Right cardiac atrium (tissue), 5 donors: ENCODE measurements at places on chromosomes 1 and 21. TPM values are rescaled to one million over a fixed set of nuclear protein-coding genes. Genes with fewer than 3 reads are reported as not detected.

GRCh38 chr1:157369808-157370521, 182.3 kb downstream of the FCRL5 start:
- DNase-seq = no peak

GRCh38 chr1:180888870-180889269, 23.8 kb upstream of the KIAA1614 start:
- DNase-seq = no peak

- DNase-seq = no peak
These were observed 15.1 kb upstream of the TAS1R2 start for GRCh38 chr1:18874600-18874999.

DNA sequence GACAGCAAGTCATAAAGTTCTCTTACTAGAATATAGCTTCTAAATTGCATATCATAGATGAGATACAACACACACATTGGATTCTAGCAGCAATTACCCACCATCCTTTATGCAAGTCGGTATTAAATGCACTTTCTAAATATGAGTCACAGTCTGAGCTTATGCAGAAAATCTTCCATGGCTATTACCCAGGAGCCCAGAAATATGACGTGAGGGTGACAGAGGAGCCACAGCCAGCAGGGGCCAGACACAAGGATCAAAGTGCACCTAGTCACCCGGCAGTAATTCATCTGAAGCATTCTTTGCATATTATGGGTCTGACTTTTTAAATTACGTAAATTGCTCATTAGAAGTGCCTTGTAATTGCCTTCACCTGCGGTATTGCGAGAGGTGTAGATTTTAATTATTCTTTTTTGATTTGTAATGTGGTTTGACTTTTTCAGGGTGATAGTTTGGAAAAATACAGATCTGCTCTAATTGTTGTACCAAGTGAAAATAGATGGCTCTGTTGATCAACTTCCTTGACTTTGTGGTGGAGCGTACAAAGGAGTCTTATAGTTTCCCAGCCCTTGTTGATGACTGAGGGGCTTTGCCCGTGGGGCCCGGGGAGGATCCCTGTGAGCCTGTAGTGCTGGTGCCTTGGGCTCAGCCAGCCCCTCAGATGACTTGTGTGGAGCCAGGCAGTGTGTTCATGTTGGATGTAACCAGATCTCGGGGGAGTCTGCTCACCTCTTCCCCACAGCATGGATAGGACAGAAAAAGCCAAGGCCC, 470.0 kb upstream of the VAMP3 start:
- no peak for DNase-seq

- DNase-seq = no peak
These were observed 40.6 kb upstream of the ATP1A1 start for GRCh38 chr1:116332451-116332850.

- DNase-seq = peak; percentile 66
These were observed 45.2 kb downstream of the RPS6KA1 start for GRCh38 chr1:26574719-26575251.

- no peak for DNase-seq
These were observed 64.7 kb upstream of the MACF1 start for GRCh38 chr1:39139723-39140360.

DNA sequence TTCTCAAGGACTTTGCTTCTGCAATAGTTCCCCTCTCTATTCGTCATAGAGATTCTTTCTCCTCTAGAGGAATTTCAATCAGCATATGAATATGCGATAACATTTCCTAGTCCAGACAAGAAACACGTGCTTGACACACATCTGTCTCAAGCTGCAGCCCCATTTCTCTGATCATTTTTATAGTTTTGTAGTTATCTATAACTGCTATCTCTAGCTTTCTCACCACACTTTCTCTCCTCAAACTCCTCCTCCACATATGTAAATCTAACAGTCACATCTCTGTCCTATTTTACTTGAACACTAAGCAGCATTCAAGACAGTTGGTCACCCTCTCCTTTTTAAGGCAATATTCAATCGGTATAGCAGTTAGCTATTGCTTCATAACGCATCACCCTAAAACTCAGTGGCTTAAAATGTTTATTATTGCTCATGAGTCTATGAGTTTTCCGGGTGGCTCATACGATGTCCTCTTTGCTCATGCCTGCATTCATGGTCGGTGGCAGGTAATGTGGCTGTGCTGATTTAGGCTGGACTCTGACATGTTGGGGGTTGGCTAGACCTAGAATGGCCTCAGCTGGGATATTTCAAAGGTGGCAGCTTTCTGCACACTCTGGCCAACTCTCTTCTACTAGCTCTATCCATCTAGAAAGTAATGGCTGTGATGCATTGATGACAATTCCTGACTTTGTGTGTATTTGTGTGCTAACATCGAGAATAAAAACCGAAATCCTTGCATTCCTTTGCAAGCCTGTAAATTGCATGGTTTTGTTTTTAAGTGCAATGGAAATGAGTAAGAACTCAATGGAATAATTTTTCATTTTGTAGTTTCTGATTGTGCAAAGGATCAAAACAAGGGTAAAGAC, 20.6 kb downstream of the ATP6V1G3 start:
- DNase-seq = no peak

DNA sequence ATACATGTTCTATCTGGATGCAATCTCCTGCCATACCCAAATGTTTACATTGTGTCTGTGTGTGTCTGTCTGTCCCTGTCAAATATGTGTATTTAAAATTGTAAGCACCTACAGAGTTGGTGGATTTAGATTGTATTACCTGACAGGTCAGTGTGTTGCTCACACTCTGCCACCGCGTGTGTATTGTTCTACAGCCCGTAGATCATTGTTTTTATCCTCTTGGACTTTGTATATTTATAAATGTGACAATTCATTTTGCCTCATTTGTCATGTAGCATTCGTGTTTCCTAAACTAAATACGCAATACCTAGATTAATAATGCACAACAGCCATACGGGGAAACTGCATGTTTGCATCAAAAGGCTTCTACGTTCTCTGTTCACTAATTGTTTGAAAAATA, 634 bp downstream of the ALG14 start:
- DNase-seq = no peak

DNA sequence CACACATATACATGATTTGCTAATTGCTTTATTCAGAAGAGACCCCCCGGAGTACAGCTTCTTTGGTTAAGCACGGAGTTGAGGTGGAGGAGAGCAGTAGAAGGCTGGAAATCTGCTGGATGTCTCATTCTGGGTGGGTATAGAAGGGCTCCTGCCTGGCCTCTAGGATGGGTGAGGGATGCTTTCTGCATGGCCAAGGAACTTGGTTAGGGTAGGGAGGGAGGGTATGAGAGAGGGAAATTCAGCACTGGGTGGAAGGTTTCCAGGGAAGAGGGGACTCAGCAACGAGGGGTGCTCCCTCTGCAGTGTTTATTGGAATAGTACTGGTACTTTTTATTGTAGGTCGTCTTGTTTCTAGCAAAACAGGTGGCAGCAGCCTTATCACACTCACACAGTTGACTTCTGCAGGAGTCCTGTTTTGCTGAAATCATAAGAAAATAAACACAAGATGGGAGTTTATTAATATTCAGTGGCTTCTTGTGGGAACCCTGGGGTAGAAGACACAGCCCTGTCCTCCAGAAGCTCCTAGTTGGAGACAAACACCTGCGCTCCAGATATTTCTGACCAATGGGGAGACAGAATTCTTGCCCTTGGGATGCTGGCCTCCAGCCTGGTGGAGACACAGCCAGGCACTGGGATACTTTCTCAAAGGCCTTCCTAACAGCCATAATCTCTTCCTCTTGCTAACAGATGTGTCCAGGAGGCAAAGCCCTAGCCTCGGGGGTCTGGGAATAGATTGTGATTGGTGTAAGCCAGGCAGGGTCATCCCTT, 3.8 kb downstream of the PLA2G2A start:
- peak; percentile 56 for DNase-seq

DNA sequence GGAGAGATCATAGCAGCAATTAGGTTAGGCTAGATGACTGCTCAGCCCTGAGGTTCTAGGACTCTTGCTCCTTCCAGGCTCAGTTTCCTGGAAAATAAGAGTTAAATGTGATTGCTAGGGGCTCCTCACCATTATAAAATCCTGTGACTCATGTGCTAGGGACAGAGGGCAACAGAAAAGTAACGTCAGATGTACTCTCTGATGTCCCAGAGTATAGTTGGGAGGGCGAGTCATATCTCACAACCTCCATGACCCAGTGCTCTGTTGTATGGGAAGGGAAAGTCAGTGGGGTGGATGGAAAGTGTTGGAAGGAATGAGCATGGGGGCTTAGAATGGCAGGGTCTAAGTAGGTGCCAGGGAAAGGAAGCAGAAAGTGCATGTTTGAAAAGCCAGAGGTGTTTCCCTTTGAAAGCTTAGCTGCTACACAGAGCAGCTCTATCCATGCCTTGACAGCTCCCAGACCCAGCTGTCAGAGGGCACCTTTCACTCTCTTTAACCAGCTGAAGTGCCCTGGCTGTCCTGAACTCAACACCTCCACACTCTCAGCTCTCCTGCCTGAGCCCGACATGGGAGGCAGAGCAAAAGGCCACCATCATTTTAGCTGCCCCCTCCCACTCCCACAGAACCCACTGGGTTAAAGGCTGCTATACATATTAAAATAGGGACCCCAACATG, 11.6 kb downstream of the GJA5 start:
- DNase-seq = no peak

DNA sequence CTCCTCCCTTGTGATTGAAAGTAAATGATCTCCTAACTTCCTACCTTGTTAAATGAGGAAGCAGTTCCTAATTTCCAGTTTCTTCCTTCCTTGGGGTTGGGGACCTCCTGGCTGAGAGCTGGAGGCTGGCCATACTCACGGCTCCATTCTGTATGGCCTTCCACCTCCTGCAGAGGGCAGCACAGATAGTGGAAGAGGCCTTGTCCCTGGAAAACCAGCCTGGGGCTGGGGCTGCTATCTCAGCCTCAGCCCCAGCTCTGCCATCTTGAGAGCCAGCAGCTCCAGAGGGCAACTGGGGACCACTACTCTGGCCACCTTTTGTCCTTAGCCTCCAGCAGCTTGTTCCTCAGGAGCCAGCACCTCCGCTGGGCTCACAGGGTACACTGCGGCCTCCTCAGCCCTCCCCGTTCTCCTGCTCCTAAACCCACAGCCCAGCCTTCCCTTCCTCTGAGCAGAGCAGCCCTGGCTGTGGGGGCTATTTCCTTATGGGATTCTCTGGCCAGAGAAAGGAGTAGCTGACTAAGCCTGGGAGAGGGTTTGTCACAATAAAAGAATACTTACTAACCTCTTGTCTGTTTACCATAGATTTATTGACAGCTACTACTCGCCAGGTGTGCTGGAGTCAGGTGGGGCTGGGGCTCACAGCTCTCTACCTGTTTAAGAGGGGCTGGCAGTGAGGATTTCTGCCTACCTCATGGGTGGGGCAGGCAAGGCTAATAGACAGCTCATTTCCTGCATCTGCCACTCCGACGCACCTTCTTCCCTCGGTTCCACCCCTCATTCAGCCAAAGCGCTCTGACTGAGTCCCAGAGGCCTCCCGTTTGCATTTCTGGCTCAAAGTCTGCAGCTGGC, 6.3 kb downstream of the TMEM234 start:
- peak; percentile 60 for DNase-seq

DNA sequence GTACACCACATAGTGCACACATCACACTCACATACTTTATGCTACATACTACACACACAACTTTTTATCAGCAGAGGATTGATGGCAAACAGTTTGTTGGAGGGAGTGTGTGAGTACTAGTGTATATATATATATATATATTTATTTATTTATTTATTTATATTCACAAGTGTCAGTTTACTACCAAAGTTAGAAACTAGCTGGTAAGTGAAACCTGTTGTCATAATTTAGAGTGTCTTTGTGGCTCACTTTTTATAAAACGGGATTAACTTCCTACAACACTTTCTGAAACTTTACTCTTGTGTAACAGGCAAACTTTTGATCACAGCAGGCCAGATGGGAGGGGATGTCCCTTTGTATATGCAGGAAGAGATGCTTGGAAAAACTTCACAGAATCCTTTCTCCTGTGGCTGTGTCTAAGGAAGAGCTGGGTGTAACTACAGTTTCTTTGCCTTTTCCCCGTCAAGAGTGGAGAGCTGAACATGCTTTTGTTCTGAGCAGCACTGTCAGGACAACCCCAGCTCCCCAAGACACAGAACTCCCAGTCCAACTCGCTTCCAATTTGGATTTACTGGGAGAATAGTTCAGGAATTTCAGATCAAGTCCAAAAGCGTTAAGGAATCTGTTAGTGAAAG, 1.9 kb upstream of the SAMD13 start:
- DNase-seq = no peak

DNA sequence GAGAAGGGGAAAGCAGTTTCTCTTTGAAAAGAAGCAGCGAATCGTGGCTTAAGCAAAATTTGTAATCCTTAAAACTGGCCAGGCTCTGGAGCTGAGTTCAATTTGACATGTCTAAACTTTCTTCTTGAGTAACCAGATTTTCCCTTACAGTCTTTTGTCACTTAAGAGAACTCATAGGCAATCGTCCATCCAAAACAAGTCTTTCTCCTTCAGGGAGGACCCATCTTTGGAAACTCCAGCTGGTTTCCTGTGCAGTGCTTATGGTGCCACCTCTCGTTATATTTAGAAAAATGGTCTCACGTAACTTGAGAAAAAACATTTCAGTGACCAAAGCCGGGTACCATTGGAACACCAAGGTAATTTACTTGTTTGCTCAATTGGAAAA, 1.8 kb upstream of the PTTG1IP start:
- no peak for DNase-seq

DNA sequence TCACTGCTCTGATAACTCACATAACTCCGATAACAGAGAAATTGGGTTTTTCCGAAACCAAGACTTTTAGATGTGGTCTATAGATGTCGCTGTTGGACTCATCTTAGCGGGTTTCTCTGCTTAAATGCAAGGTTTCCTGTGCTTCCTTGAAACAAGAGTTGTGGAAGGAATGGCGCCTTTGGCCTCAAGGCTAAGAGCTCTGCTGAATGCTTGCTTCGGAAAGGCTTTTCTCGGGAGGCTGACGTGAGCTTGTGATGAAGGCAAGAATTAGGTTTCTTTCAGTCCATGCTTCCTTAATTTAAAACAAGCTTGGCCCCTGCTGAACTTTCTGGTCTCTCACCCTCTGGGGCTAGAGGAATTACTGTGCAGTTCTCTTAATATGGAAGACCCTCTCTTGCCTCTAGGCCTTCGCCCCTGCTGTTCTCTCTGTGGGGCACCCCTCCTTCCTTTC, 113.5 kb downstream of the MAP3K21 start:
- no peak for DNase-seq

GRCh38 chr1:236240675-236241074, 41.1 kb downstream of the ERO1B start:
- DNase-seq = no peak

DNA sequence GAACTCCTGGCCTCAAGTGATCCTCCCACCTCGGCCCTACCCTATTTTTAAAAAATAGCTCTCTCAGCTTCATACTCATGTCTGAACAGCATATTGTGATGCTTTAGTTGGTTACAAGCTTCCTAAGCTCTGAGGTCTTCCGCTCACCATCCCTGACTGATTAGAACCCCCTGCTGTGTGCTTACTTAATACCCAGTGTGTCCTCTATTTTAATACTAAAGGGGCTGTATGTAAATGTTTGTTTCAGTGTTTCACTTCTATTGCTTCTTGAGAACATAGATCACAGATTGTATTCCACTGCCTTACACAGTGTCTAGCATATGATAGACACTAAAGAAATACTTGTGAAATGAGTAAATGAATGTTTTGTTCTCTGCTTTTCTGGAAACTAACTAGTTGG, 29.8 kb downstream of the ZYG11B start:
- DNase-seq = no peak

VHLL gene
- not detected for total RNA-seq

BRDT gene
- total RNA-seq = not detected

TGFB2 gene
- 3.6 TPM for total RNA-seq

DCST1 gene
- not detected for total RNA-seq

TSNAX gene
- total RNA-seq = 39.9 TPM

GJA9 gene
- total RNA-seq = not detected

CFH gene
- total RNA-seq = 462 TPM

NBPF1 gene
- 8.9 TPM for total RNA-seq

EDN2 gene
- 0.31 TPM for total RNA-seq

SCP2 gene
- total RNA-seq = 129 TPM

IL19 gene
- total RNA-seq = not detected

MYOM3 gene
- total RNA-seq = 269 TPM

DTL gene
- total RNA-seq = 0.64 TPM
